ENCODE measurements at places on chromosomes 4 and X. TPM values are rescaled to one million over a fixed set of nuclear protein-coding genes. Genes with fewer than 3 reads are reported as not detected.

- DNase-seq: no peak
Measured at GRCh38 chr4:49036528-49036927, 50.5 kb downstream of the CWH43 start.

DNA sequence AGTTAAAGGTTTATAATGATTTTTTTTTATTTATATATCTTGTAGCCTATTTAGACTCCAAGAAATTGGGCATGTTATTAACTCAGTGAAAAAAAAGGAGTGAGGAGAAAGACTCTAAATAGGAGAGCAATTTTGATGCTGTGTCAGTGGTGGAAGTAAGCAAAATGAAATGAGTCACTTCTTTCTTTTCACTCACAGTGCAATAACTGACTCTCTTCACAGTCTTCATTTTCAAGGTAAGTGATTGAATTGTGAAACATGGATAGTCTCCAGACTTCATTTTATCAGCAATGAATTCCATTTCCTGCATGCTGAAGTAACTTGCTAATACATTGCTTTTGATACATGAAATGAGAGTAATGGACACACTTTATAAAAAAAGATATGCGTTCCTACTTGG is 2271.5 kb downstream of the PCDH7 start:
- no peak for DNase-seq

The KIAA1210 gene
- total RNA-seq: not detected

GRCh38 chr4:128307123-128307571 is 19.5 kb upstream of the PGRMC2 start:
- no peak for DNase-seq

The WAS gene
- total RNA-seq: 0.51 TPM

GRCh38 chr4:169084954-169085353 is 74.9 kb upstream of the CBR4 start:
- DNase-seq: no peak

DNA sequence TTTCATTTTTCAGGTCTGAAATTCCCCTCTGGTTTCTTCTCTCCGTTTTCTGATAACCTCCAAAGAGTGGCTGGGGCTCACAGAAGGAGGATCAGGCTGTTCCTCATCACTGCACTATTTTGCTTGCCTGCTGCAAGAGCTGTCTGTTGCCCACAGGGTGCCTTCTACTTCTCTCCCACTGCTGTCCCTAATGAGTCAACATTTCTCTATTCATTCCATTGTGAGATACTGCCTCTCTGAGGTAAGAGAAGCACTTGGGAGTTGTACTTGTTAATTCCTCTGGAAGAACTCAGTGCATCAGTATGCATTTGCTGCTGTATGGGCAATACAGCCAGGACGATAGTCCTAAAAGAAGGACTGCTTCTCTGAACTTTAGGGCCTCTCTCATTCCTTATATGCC is 34.8 kb downstream of the CT47B1 start:
- DNase-seq: no peak

DNA sequence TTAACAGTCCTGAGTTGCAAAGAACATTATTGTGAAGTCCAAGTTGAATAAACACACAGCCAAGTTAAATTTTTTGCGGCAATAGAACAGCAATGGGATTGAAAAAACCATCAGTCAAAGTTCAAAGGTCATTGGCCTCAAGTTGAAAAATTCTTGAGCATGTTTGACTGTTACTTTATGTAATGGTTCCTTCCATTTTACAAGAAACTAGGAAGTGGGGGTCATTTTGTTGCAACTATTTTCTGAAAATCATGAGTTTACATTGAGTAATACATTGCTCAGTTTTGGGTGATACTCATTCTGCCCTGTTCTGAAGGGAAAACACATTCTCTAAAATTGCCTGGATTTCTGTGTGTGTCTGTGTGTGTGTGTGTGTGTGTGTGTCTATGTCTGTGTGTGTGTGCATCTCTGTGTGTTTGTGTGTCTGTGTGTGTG is 5.2 kb upstream of the IRF2 start:
- DNase-seq: no peak

DNA sequence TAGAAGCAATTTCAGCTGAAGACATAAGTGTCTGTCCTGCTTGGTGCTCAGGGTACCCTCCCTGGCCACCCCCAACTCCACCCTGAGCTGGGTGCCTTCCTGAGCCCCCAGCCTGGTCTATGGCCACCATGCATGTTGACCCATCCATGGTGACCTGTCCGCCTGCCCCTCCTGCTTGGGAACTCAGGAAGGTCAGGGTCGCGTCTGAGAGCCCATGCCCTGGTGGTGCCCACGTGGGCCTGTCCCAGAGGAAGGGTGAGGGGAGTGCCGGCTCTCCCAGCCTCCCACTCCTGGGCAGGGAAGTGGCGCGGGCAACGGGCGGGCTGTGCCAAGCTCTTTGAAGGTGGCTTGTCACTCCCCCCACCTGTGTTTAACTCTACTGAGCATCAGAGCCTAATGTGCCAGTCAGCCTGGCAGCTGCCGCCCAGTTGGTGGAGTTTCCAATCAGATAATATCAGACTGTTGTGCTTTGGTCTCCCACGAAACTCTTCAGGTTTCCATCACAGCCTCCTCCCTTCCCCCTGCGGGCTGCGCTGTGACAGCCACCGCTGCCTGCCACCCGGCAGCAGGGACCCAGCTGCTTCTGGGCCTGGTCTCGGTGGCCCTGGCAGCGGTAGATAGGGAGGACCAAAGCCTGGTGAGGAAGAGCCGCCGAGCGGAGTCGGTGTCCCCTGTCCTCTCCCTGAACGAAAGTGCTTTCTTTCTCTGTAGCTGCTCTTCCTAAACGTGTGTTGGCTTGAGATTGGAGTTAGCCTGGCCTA is 4.8 kb downstream of the SH3BP2 start:
- DNase-seq: peak; percentile 90

The TLR8 gene
- 0.08 TPM for total RNA-seq

DNA sequence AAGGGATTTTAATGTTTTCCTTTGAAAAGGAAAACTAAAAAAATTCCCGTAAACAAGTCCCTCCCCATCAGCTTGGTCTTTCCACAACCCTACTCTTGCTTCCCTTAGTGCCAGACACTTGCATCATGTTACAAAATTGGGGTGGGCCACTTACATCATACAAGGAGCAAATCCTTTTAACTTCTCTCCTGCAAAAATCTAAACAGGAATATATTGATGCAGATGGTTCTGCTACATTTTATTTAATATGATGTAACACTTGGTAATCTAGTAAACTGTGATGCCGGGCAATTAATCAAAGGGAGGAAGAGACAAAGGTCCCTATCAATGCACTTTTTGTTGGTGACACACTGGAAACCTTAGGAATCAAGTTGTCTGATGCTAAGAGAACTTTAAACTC is 125.3 kb downstream of the UBE2K start:
- DNase-seq: no peak

DNA sequence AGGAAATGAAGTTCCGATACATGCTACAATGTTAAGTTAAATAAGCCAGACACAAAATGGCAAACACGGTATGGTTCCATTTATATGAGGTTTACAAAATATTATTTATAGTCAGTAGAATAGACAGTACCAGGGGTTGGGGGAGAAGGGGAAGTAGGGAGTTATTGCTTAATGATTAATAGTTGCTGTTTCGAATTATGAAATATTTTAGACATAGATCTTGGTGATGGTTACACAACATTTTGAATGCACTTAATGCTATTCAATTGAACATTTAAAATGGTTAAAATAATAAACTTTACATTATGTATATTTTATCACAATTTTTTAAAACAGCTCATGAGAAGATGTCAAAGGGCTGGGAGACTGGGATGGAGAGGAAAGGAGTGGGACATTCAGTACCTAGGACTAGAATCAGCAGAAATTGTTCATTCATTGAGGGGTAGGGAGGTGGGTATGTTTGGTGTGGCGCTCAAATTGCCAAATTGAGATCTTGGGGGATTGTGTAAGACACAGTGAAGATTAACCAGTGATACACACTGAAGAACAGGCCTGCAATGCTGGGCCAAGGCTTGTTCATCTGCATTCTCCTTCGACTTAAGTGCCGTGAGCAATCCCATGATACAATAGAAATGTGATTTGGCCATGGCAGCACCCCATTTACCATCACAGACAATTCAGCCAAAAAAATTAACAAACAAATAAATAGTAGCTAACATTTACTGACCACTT is 165.6 kb upstream of the GALNT7 start:
- no peak for DNase-seq

The TRIM60 gene
- total RNA-seq: not detected

GRCh38 chrX:68880846-68881552 is 52.2 kb downstream of the EFNB1 start:
- no peak for DNase-seq

DNA sequence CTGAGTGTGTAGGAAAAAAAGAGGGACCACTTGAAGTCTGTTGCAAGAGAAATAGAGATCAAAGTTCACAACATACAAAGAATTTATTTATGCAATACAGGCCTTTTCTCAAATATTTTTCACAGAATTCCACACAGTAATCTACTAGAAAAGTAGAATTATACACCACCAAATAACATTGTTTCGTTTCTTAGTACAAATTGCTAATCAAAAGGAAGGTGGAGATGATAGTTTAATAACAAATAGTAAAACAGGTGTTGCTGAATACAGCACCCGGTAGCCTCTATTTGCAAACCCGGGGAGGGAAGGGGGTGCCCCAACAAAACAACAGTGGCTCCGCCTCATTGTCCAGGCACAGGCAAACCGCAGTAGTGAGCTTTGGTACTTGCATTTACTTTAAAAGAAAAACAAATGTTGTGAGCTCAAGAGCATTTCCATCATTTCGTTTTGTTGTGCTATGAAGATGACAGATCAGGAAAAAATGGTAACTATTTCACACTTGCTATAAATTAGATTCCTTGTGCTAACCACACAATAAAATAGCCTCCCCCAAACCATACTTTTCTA is 186.4 kb downstream of the DCLK2 start:
- DNase-seq: no peak

The POU3F4 gene
- total RNA-seq: not detected

GRCh38 chr4:185999207-185999606 is 69.7 kb upstream of the TLR3 start:
- DNase-seq: no peak

The KDR gene
- 3.9 TPM for total RNA-seq

The UGT2B17 gene
- 0.87 TPM for total RNA-seq

- DNase-seq: no peak
Measured at GRCh38 chrX:115584696-115585095, 23.7 kb downstream of the PLS3 start.

- no peak for DNase-seq
Measured at GRCh38 chrX:40877887-40878286, 142.5 kb upstream of the MED14 start.

DNA sequence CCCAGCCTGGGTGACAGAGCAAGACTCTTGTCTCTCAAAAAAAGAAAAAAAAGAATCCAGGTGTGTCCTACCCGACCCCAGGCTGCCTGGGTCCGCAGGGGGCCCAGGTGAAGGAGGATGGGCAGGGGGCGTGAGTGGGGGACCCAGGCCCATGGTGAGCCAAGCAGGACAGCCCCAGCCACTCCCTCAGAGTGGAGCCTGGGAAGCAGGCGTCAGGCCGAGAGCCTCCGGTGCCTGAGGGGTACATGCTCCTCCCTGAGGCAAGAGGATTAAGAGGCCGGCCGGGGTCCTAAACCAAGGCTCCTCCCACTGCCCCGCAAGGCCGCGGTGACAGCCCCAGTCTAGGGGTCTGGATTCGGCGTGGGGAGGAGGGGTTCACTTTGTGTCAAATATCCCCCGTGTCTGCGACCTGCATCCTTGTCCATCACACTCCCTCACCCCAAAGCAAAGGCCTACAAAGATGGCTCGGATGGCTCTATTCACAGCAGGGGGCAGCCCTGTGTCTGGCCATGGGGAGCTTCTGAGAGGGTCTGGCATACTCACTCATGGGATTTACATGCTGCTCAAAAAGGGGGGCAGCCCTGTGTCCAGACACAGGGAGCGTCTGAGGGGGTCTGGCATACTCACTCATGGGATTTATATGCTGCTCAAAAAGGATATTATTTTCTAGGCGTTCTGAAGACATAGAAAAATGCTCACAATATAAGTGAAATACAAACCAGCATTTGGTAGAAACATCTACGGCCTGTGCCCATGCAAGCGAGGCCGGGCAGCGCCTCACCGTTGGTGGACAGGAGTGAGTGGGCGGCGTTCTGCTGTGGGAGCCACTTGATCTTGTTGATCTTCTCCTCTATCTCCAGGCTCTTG is 94.6 kb downstream of the PPP2R2C start:
- no peak for DNase-seq
